ENCODE measurements at places on chromosomes 13 and 19.
A peak's percentile ranks its signal among the peaks of the same experiment; 100 is the strongest.

GRCh38 chr19:16320987-16321386 is 3.6 kb upstream of the KLF2 start:
- peaks cover 24% of the 10 kb centered on the region for H3K4me1 ChIP-seq
- DNase-seq = no peak
- peaks cover 4% of the 10 kb centered on the region for H3K36me3 ChIP-seq
- H3K27me3 ChIP-seq = no peaks in the 10 kb centered on the region
- no peak overlapping the region for H3K27ac ChIP-seq

DNA sequence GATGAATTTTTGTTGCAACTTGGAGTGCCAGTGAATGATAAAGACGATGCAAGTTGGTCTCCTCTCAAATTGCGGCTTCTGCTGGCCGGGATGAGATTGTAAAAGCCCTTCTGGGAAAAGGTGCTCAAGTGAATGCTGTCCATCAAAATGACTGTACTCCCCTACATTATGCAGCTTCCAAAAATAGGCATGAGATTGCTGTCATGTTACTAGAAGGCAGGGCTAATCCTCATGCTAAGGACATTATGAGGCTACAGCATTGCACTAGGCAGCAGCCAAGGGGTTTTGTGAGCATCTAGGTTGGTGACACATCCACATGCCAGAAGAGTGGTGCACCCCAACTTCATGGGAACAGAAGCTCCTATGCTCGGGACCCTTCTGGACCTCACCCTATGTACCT is 22.2 kb upstream of the KLF5 start:
- H3K4me1 ChIP-seq = no peaks in the 10 kb centered on the region
- H3K27me3 ChIP-seq = no peaks in the 10 kb centered on the region
- no peak overlapping the region for H3K4me3 ChIP-seq
- DNase-seq = no peak
- H3K27ac ChIP-seq = no peak overlapping the region
- H3K36me3 ChIP-seq = no peaks in the 10 kb centered on the region

- H3K36me3 ChIP-seq = no peaks in the 10 kb centered on the region
- H3K27ac ChIP-seq = no peak overlapping the region
- peaks cover 1% of the 10 kb centered on the region for H3K4me1 ChIP-seq
These were observed 799 bp upstream of the C1QTNF9B start for GRCh38 chr13:23898101-23898500.

- H3K27me3 ChIP-seq = no peaks in the 10 kb centered on the region
- no peaks in the 10 kb centered on the region for H3K4me1 ChIP-seq
- no peak overlapping the region for H3K27ac ChIP-seq
- no peak overlapping the region for H3K4me3 ChIP-seq
- no peaks in the 10 kb centered on the region for H3K36me3 ChIP-seq
These were observed 121.8 kb downstream of the TBC1D4 start for GRCh38 chr13:75360170-75360569.

DNA sequence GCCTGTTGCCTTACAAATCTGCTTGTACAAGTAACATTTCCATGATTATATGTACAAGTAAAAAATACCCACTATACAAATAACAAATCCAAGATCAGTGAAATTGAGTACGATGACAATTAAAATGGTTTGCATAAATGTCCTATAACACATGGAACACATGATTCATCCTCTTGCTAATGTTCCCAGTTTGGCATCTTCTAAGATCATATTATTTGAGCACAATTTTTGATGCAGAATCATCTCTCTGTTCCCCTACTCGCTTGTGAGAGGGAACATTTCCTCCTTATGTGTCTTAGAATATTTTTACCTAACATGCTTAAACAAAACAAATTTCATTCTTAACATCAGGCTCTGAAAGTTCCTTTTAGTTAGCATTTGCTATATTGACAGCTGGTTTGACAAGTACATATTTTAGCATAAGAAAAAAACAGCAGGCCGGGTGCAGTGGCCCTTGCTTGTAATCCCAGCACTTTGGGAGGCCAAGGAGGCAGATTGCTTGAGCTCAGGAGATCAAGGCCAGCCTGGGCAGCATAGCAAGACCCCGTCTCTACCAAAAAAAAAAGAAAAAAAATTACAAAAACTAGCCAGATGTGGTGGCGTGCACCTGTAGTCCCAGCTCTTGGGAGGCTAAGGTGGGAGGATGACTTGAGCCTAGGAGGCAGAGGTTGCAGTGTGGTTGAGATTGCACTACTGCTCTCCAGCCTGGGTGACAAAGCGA is 14.2 kb downstream of the ZNF331 start:
- H3K4me1 ChIP-seq = peaks cover 14% of the 10 kb centered on the region
- no peak overlapping the region for H3K4me3 ChIP-seq
- peak overlapping the region; percentile 92 for H3K27ac ChIP-seq

- no peak overlapping the region for H3K4me3 ChIP-seq
- H3K27ac ChIP-seq = no peak overlapping the region
- DNase-seq = peak; percentile 16
- no peaks in the 10 kb centered on the region for H3K4me1 ChIP-seq
- no peaks in the 10 kb centered on the region for H3K36me3 ChIP-seq
These were observed 43.9 kb downstream of the SIAH3 start for GRCh38 chr13:45807520-45808099.

GRCh38 chr19:51552996-51553725 is 17.9 kb upstream of the ZNF175 start:
- no peaks in the 10 kb centered on the region for H3K4me1 ChIP-seq
- DNase-seq = no peak
- no peaks in the 10 kb centered on the region for H3K27me3 ChIP-seq
- no peak overlapping the region for H3K4me3 ChIP-seq
- no peak overlapping the region for H3K27ac ChIP-seq

DNA sequence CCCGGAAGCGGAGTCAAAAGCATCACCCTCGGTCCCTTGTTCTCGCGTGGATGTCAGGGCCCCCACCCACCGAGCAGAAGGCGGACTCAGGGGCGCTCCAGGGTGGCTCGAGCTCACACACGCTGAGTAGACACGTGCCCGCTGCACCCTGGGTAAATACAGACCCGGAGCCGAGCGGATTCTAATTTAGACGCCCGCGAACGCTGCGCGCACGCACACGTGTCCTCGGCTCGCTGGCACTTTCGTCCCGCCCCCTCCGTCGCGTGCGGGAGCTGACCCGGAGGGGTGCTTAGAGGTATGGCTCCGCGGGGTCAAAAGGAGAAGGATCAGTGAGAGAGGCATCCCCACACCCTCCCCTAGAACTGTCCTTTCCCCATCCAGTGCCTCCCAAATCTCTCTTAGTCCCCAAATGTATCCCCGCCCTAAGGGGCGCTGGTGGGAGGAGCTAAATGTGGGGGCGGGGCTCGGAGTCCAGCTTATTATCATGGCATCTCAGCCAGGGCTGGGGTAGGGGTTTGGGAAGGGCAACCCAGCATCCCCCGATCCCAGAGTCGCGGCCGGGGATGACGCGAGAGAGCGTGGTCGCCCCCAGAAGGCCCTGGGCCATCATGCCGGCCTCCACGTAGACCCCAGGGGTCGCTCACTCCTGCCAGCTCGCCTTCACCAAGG is 451 bp upstream of the ICAM5 start:
- H3K4me3 ChIP-seq = peak overlapping the region; percentile 34
- peak; percentile 73 for DNase-seq
- no peak overlapping the region for H3K27ac ChIP-seq
- peaks cover 81% of the 10 kb centered on the region for H3K4me1 ChIP-seq

GRCh38 chr19:42290523-42291434 is 11.2 kb upstream of the PRR19 start:
- H3K27me3 ChIP-seq = no peaks in the 10 kb centered on the region
- peaks cover 43% of the 10 kb centered on the region for H3K36me3 ChIP-seq
- no peak overlapping the region for H3K27ac ChIP-seq
- DNase-seq = peak; percentile 49

DNA sequence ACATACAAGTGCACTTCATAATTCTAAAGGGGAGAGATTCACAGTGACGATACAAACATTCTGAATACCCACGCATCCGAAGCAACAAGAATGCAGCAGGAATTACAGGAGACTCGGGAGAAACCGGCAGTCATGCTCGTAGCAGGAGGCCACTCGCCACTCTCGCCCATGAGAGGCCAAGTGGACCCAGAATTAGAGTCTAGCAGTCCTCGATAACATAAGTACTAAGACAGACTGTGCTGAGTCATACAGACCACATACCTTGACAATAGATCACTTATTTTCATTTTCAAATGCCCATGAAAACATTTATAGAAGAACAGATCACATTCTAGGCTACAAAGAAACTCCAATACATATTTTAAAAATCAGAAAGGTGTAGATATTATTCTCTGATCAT is 299.1 kb upstream of the TSHZ3 start:
- DNase-seq = no peak
- no peaks in the 10 kb centered on the region for H3K36me3 ChIP-seq
- H3K4me1 ChIP-seq = no peaks in the 10 kb centered on the region
- H3K27ac ChIP-seq = no peak overlapping the region

Data from CD4-positive, alpha-beta memory T cell (primary cell).